ENCODE measurements at places on chromosomes 3 and 15.

GRCh38 chr3:30663533-30664241 is 57.3 kb downstream of the TGFBR2 start:
- H3K36me3 ChIP-seq, result peaks cover 85% of the 10 kb centered on the region

DNA sequence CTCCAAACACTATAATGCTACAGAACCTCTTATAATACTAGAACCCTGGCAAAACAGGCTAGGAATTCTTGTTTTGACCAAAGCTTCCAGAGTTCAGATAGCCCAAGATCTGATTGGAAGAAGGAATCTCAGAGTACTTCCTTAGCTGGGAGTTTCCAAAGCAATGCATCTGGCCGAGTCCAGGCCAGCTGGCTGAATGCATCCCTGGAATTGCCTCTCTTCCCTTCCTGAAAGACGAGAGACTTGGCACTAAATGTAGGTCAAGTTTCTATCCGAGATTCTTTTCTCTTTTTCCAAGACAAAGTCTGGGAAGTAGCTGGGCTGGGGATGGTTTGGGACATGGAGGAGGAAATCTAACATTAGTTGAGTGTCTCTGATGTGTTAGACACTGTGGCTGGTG is 68.7 kb upstream of the ADPGK start:
- no peak overlapping the region for H3K27ac ChIP-seq
- H3K36me3 ChIP-seq, result no peaks in the 10 kb centered on the region
- DNase-seq, result no peak

DNA sequence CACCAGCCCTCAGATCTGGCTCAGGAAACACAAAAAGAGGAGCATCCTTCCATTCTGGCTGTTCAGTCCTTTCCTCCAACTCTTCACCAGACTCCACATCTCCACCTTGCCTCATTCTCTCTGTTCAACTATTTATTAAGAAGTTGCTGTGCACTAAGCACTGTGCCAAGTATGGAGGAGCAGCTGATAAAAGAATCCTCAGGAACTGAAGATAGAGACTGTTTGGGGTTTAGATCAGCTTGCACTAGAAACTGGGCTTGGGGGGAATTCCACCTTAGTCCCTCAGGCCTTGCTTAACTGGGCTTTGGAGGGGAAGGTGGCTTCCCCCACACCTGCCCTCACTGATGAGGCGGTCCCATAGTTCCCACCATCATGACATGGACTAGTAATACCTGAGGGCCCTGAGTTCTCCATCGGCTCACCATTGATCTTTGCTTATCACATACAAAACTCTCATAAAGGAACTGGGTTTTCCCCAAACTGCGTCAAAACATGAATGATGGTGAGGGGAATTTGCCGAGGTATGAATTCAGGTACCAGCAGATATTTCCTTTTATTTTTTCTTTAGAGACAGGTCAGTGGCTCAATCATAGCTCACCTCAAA is 1.7 kb upstream of the CCR8 start:
- H3K27ac ChIP-seq, result no peak overlapping the region
- no peak overlapping the region for H3K4me3 ChIP-seq
- H3K27me3 ChIP-seq, result peaks cover 9% of the 10 kb centered on the region
- DNase-seq, result no peak
- H3K4me1 ChIP-seq, result no peaks in the 10 kb centered on the region

GRCh38 chr3:56806407-56806806 is 4.7 kb upstream of the ARHGEF3 start:
- no peak overlapping the region for H3K4me3 ChIP-seq
- H3K4me1 ChIP-seq, result peaks cover 3% of the 10 kb centered on the region
- H3K27ac ChIP-seq, result no peak overlapping the region
- no peaks in the 10 kb centered on the region for H3K27me3 ChIP-seq

DNA sequence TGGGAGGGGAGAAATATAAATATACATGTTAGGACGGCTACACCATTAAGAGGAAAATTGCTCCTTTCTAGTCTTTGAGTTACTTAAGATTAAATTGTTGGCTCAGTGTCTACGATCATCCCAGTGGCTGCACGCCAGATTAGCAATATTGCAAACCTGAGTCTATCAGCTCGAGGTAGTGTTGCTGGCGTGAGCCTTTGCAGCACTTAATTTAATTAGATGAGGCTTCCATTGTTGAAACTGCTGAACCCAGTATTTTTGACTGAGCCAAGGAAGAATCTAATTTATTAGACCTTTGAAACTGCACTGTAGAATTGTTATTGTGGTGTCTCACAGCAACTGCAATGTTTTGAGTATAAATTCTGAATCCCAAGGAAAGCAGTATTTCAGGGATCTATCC is 782.4 kb upstream of the ROBO1 start:
- DNase-seq, result no peak
- no peak overlapping the region for H3K4me3 ChIP-seq
- H3K27me3 ChIP-seq, result no peaks in the 10 kb centered on the region

GRCh38 chr15:99252326-99252725 is 1.0 kb downstream of the LRRC28 start:
- peak overlapping the region; percentile 82 for H3K4me3 ChIP-seq
- H3K27ac ChIP-seq, result no peak overlapping the region
- H3K27me3 ChIP-seq, result no peaks in the 10 kb centered on the region

GRCh38 chr3:154029926-154030325 is 91.3 kb upstream of the ARHGEF26 start:
- H3K4me1 ChIP-seq, result no peaks in the 10 kb centered on the region
- no peak overlapping the region for H3K27ac ChIP-seq
- no peak for DNase-seq
- H3K27me3 ChIP-seq, result no peaks in the 10 kb centered on the region

DNA sequence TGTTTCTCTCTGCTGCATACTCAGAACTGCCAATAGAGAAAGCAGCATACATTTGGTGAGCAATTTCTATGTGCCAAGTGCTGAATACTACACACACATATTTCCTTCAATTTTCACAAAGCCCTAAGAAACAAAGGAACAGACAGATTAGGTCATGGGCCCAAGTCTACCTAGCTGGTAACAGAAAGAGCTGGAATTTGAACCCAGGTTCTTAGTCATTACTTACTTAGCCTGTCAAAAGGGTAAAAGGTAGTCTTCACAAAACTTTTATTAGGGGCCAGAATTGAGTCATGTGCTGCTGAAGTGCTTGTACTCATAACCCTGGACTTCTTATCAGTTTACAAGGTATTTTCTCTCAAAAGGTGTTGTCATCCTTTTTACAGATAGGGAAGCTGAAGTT is 10.4 kb upstream of the ABHD17C start:
- DNase-seq, result no peak
- H3K27ac ChIP-seq, result no peak overlapping the region
- no peak overlapping the region for H3K4me3 ChIP-seq
- H3K36me3 ChIP-seq, result no peaks in the 10 kb centered on the region
- no peaks in the 10 kb centered on the region for H3K4me1 ChIP-seq
- H3K27me3 ChIP-seq, result peaks cover 5% of the 10 kb centered on the region

All from mesenchymal stem cell (in vitro differentiated cells and primary cell).